ENCODE measurements at places on chromosomes 7 and 10. TPM values are rescaled to one million over a fixed set of nuclear protein-coding genes. Genes with fewer than 3 reads are reported as not detected.

GPER1 gene
- total RNA-seq: 3.4 TPM

OR6B1 gene
- total RNA-seq: not detected

FGFBP3 gene
- total RNA-seq: 0.12 TPM

SYT15 gene
- 2.2 TPM for total RNA-seq

STMP1 gene
- 23.8 TPM for total RNA-seq

ADCY1 gene
- 1.9 TPM for total RNA-seq

NEUROG3 gene
- total RNA-seq: not detected

Measured in pericardium fibroblast (primary cell).